Sigmoid colon (tissue), 7 donors: ENCODE measurements at places on chromosomes 1 and 21. TPM values are rescaled to one million over a fixed set of nuclear protein-coding genes. Genes with fewer than 3 reads are reported as not detected.

- no peaks in the 10 kb centered on the region for H3K36me3 ChIP-seq
- H3K27ac ChIP-seq = no peak overlapping the region
- no peaks in the 10 kb centered on the region for H3K27me3 ChIP-seq
- no peaks in the 10 kb centered on the region for H3K4me1 ChIP-seq
- DNase-seq = no peak
Observed at GRCh38 chr1:22670352-22670975, 17.4 kb downstream of the C1QB start.

GRCh38 chr21:43198376-43198775 lies 29.6 kb downstream of the CRYAA start:
- no peak overlapping the region for H3K27ac ChIP-seq
- no peak for DNase-seq
- peaks cover 3% of the 10 kb centered on the region for H3K4me1 ChIP-seq
- H3K4me3 ChIP-seq = no peak overlapping the region

The C1orf226 gene
- total RNA-seq = 16.1 TPM

The EVA1C gene
- total RNA-seq = 46.4 TPM

- no peaks in the 10 kb centered on the region for H3K27me3 ChIP-seq
- no peaks in the 10 kb centered on the region for H3K36me3 ChIP-seq
- peak; percentile 92 for DNase-seq
- peaks cover 18% of the 10 kb centered on the region for H3K4me1 ChIP-seq
Observed at GRCh38 chr21:44817914-44818639, at the start of gene SUMO3. Gene SUMO3, minus strand, starts transcription at chr21:44818062. Its CDS starts 94 bp downstream, at chr21:44817968.

DNA sequence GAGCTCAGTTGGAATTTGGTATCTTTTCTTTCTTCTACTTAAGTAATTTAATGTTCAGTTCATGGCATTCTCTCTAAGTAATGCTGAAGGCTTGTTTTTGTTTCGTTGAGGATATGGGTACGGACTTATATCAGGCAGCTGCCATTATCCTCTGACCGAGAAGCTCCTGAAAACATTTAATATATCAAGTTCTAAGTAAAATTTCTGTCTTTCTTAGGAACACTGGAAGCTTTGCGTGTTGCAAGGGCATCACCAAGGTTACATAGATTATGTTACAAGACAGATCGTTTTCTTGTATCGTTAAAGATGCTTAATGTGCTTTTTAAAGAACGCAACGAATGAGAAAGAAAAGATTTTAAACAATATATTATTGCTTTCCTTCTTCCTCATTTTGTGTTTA lies 1.0 kb upstream of the GALNT2 start:
- H3K4me1 ChIP-seq = peaks cover 32% of the 10 kb centered on the region
- no peak for DNase-seq
- H3K36me3 ChIP-seq = no peaks in the 10 kb centered on the region
- peak overlapping the region; percentile 92 for H3K27ac ChIP-seq

DNA sequence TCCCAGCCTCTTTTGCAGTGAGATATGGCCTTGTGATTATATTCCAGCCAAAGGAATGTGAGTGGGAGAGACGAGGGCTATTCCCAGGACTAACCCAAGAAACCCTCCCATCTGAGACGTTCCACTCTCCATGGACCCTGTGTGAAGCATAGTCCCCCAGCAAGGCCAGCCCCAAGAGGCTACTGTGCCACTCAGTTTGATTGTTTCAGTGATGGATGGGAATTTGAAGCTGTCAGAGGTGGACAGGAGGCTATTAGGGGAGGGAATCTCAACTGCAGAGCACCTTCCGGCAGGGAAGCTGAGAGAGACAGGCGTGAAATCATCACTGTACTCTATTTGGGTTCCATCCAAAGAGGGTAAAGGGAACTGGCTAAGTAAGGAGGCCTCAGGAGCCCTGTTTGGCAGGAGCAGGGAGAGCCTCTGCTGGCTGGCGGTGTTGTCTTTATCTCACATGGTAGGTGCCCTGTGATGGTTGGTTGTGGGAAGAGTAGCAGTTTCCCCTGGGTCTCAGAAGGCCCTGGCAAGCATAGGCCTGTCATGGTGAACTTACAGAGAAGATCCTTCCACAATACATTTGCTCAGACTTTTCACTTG lies 3.4 kb upstream of the TEX35 start:
- H3K4me1 ChIP-seq = no peaks in the 10 kb centered on the region
- DNase-seq = no peak
- no peak overlapping the region for H3K4me3 ChIP-seq
- H3K27ac ChIP-seq = no peak overlapping the region
- no peaks in the 10 kb centered on the region for H3K27me3 ChIP-seq

DNA sequence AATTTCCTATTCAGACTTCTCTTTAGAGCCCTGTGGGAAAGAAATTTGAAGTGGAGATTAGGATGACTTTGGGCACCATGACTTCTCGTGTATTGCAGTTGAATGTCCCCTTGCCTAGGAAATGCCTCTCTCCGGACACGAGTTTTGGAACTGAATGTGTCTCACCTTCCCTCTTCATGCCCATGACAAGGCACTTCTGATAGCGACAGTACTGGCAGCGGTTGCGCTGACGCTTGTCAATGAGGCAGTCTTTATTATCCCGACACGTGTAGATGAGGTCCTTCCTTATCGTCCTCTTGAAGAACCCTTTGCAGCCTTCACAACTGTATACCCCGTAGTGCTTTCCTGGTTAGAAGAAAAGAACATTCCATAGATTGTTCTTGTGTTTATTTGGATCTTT lies 28.1 kb downstream of the RXRG start:
- H3K27me3 ChIP-seq = no peaks in the 10 kb centered on the region
- no peaks in the 10 kb centered on the region for H3K36me3 ChIP-seq
- no peaks in the 10 kb centered on the region for H3K4me1 ChIP-seq

DNA sequence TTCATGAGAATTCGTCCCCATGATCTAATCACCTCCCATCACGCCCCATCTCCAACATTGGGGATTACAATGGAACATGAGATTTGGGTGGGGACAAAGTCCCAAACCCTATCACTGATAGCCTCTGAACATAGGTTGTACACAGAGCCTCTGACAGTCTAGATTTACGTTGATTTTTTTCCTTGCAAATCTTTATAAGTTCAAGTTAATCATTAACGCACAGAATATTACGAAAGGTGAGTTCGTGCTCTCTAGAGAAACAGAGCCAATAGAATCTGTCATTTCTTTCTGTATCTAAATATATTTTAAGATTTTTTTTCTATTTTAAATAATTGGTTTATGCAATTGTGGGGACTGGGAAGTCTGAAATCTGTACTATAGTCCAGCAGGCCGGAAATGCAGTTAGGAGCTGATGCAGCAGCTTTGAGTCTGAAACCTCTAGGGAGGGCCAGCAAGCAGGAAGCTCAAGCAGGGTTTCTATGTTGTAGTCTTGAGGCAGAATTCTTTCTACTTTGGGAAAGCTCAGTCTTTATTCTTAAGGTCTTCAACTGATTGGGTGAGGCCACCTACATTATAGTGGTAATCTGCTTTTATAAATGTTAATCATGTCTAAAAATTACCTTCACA lies 61.0 kb downstream of the SELENOF start:
- DNase-seq = no peak
- H3K4me3 ChIP-seq = no peak overlapping the region
- H3K4me1 ChIP-seq = no peaks in the 10 kb centered on the region
- H3K27me3 ChIP-seq = no peaks in the 10 kb centered on the region
- H3K27ac ChIP-seq = no peak overlapping the region

The OR2T35 gene
- not detected for total RNA-seq

- DNase-seq = no peak
- no peak overlapping the region for H3K27ac ChIP-seq
- no peaks in the 10 kb centered on the region for H3K27me3 ChIP-seq
- H3K4me3 ChIP-seq = no peak overlapping the region
Observed at GRCh38 chr1:15945011-15945831, 30.7 kb downstream of the ZBTB17 start.

- H3K4me3 ChIP-seq = no peak overlapping the region
- H3K36me3 ChIP-seq = no peaks in the 10 kb centered on the region
- DNase-seq = peak; percentile 91
- no peaks in the 10 kb centered on the region for H3K27me3 ChIP-seq
- H3K4me1 ChIP-seq = peaks cover 16% of the 10 kb centered on the region
- peak overlapping the region; percentile 75 for H3K27ac ChIP-seq
Observed at GRCh38 chr1:200415789-200416593, 6.2 kb upstream of the ZNF281 start.
